Tongue (tissue), 3 donors: ENCODE measurements at places on chromosomes 6 and 20. TPM values are rescaled to one million over a fixed set of nuclear protein-coding genes. Genes with fewer than 3 reads are reported as not detected.

The APOBEC2 gene
- 552 TPM for total RNA-seq

GRCh38 chr6:91340896-91341395 lies 754.1 kb upstream of the MAP3K7 start:
- no peak for DNase-seq

DNA sequence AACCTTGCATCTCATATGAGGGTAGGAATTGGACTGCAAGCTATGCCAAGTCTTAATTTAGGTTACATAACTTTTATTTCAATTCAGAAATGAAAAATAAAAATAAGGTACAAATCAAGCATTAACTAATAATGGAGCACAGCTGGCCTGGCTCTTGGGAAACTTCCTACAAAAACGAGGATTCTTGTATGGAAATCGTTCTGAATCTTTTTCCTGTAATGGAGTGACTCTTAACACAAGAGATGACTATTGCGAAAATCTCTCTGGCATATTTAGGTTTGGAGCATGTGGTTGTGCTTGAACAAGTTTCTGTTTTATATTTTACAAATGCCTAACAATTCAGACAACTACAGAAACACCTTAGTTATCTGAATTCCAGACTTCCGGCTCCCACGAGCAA lies 34.0 kb upstream of the PI16 start:
- DNase-seq: no peak

The GMDS gene
- 25.7 TPM for total RNA-seq

The ZNF76 gene
- 19.6 TPM for total RNA-seq

The MYBL2 gene
- total RNA-seq: 7.7 TPM

The DCDC2 gene
- total RNA-seq: 0.21 TPM

GRCh38 chr6:31579546-31580437 lies 2.4 kb downstream of the LTB start:
- no peak for DNase-seq

DNA sequence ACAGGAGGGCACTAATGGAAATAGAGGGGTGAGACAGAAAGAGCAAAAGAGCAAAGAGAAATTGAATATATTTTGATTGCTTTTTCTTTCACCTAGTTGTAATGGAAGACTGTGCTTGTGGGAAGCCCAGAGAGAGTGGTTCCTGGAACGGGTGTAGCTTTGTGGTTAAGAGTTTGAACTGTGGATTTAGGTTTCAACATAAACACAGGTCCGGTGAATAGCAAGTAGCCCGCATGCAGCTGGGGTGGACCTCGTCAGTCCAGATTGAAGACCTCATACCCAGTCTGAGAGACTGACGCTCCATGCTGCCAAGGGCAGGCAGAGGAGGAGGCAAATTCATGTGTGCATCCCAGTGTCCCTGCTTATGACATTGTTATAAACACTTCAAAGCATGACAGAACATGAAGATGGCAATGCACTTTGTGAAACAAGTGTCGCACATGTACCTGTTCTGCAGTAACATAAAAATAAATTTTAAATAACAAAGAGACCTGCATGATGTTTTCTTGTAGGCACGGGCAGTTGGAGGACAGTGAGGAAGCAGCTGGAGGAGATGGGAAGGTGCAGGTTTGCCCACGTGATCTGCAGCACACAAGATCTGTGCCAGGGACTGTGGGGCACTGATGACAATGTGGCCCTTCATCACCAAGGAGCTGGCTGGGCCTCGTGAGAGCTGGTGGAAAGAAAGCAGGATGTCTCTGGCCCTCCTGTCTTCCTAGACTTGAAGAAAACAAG lies 220.5 kb upstream of the SSTR4 start:
- DNase-seq: no peak

GRCh38 chr6:116328528-116328903 lies 42.2 kb upstream of the DSE start:
- DNase-seq: no peak

- DNase-seq: peak; percentile 91
Observed at GRCh38 chr6:155100087-155100486, 105.0 kb downstream of the TIAM2 start.

The HUS1B gene
- 0.92 TPM for total RNA-seq

DNA sequence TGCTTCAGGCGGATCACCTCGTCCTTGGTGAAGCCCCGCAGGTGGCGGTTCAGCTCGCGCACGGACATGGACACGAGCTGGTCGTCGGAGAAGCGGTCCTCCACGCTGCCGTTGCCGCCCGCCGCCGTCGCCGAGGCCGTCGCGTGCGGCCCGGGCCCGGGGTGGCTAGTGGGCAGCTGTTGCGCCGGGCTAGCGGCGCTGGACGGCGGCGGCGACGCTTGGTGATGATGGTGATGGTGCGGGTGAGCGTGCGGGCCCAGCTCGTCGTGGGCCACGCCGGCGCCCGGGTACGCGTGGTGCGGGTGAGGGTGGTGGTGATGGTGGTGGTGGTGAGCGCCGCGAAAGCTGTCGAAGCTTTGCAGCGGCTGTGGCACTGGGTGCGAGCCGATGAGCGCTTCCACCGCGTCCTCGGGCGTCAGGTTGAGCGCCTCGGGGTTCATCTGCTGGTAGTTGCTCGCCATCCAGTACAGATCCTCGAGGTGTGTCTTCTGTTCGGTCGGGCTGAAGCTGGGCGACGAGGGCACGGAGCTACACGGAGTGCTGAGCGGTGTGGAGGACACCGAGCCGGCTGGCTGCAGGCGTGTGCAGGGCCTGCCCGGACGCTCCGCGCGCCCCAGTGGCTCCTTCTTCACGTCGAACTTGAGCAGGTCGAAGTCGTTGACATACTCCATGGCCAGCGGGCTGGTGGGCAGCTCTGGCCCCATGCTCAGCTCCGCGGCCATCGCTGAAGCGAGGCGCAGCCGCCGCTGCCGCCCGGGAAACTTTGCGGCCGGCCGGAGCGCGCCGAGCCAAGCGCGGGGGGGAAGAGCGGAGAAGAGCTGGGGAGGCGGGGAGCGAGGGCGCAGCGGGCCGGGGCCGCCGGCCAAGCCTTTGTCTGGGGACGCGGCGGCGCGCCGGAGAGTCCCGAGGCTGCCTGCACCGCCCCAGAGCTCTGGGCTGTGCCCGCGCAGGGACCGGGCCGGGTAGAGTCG lies 622 bp downstream of the MAFB start:
- no peak for DNase-seq

DNA sequence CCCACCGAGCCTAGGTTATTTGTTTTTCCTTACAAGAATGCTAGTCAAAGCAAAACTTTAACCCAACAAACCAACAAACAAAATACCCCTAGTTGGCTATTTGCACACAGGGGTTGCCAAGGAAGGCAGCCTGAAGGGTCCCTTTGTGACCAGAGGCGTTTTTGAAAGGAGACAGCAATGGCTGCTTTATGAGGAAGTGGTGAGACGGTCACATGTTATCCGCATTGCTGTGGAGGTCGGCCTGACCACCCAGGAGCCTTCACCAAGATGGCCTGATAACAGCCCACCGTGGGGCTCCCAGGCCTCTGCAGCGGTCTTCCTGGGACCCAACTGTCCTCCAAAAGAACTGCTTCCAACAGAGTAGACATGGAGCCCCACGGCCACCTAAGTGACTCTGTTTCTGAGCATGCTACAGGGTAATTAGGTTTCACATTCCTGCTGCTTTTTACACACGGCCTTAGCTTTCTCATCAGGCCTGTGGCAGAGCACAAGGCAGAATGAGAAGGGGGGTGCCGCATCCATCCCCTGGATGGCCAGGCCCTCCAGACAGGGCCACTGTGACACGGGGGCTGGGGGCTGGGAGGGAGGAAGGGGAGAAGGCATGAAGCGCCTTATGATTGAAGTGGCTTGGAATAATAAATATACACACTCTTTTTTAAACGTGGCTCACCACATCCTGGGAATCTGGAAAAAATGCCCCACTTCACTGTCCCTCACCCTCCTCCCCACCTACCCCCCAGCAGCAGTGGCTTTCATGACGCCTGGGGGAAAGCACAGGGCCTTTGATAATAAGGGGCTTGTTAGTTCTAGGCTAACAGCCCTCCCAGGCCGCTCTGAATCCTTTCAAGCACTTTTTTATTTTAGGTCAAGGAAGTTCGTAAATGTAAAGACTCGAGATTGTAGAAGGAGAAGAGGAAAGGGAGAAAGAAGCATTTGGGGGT lies 86.0 kb downstream of the CLIC5 start:
- no peak for DNase-seq

The SLC2A4RG gene
- total RNA-seq: 67.0 TPM

The RBM38 gene
- total RNA-seq: 74.0 TPM

DNA sequence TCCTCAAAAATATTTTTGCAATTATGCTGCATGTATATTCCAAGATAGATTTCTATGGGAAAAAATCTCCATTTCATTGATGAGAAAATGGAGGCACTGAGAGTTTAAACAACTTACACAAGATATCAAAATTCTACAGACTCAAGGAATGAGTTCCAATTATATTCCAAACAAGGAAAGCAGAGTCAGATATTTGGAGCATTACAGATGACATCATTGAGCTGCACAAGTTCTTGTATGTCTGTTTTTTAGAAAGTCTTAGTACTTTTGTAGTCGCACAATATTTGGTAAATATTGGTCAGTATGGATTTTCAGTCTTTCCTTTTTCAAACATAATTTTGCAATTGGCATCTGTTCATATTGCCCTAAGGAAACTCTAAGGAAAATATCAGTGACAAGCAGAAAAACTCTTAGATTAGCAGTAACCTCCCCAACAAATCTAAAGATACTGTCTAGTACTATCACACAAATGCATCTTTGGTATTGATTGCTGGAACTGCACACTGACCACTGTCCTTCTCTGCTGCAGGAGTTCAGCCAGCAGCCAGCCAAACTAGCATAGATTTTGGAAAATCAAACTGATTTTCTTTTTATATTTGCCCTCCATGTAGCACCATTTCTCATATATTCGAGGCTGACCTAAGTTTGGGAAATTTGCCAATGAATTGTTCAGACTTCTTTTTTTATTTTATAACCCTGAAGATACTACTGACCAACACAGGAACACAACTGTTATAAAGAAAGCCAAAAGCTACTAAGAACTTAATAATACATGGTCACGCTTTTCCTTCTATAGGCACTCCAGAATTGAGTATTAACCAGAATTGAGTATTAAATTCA lies 51.7 kb upstream of the TBX18 start:
- DNase-seq: no peak

The TMEM200A gene
- 17.7 TPM for total RNA-seq

The HLA-DRB1 gene
- 12.9 TPM for total RNA-seq

DNA sequence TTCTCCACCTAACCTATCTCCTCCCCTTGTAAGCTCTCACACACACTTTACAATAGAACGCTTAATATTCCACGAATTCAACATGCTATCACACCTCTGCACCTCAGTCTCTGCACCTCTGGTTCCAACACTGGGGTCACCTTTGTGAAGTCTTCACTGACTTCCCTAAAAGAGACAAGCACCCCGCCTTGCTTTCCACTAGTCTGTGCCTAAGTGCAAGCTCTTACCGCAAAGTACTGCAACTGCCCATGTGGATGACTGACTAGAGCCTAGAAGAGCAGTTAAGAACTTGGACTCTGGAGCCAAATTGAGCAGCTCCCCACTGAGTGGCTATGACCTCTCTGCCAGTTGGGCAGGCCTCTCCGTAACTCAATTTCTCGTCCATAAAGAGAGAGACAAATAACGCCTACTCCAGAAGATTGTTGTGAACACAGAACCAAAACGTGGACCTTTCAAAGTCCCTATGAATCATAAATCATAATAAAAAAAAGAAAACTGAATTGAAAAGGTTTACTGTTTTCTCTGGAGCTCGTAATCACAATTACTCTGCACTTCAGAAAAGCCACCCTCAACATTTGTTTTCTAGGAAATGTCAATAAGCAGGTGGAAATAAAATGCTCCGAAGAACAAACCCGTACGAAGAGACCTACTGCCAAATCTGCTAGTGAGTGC lies 1.2 kb downstream of the IFNGR1 start:
- DNase-seq: peak; percentile 41

DNA sequence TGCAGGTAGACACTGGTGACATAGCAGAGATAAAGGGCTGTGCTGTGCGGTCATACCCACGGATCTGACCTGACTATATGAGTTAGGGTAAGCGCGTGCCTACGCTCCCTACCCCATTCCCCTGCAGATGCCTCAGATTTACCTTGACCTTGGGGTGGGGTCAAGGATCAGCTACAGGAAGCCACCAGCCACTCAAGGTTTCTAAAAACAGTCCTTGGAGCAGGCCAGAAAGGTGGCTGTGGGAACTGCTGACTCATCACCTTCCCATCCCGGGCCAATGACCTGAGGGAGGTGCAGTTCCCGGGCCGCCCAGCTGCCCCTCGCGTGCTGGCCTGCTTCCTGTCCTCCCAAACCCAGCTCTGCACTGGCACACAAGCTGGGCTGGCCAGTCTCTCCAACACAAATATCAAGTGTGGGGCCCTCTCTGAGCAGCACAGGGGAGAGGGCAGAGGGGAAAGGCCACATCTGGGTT lies 23.0 kb downstream of the KCNK5 start:
- DNase-seq: no peak

DNA sequence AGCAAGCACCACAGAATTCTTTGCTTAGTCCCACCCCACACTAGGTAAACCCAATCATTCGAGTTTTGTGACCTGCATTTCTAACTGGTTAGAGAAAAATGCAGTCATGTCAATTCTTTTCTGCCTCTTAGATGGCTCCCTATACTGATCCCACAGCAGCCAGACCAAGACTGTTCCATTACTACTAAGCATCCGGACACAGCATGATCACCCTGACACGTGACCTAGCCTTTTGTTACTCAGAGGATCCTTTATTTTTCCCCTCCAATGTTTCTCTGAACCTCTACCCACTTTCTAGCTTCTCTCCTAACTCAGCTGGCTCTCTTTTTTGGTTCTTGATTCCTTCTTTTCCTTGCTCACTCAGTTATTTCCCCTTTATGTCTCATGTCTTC lies 87.9 kb downstream of the PDE10A start:
- no peak for DNase-seq

DNA sequence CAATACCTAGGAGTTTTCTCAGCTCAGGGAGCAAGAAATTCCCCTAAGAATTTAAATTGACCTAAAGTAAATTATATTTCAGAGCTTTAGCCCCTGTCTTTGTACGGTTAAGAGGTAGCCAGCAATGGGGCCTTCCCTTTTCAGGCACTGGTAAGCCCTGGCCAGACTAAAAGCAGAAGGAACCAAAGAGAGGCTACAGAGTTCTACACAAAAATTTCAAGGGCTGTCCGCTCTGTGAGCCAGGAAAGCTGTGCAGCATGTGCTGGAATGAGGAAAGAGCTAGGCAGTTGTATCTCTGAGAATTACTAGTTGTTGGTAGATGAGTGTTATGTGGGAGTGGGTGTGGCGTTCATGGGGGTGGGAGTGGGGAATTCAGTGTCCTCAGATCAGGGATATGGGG lies 96.3 kb upstream of the MAFB start:
- DNase-seq: no peak

The FAM162B gene
- 7.9 TPM for total RNA-seq
